ENCODE measurements at places on chromosomes 2 and 18.

- DNase-seq = no peak
Observed at GRCh38 chr2:1791685-1792435, 47.5 kb upstream of the PXDN start.

- DNase-seq = no peak
Observed at GRCh38 chr2:165725421-165725820, 68.6 kb downstream of the GALNT3 start.

DNA sequence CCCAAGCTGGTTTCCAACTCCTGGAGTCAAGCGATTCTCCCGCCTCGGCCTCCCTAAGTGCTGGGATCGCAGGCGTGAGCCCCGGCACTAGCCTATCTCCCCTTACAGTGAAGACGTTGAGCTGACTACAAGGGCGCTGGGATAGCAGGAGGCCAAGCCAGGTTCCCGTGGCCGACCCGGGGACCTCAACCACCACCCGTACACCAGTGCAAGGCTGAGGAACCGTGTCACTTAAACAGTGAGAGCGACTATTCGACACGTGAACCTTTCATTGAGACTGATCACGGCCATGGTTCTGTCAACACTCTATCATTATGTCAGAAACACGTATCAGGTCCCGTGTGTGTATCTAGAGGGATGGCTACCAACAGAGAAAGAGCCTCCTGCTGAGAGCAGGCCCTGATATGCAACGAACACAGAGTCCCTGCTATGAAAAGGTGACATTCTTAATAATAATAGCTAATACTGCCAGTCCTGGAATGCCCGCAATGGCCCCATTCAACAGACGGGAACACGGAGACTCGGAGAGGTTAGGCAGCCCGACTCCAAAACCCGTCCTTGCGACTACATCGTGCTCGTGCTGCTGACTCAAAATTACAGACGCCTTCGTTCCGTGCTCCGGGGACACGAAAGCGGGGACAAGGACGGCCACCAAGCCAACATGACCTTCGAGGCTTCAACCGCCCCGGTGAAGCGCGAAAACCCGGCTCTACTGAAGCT, 833 bp downstream of the AFG3L2 start:
- DNase-seq = no peak

DNA sequence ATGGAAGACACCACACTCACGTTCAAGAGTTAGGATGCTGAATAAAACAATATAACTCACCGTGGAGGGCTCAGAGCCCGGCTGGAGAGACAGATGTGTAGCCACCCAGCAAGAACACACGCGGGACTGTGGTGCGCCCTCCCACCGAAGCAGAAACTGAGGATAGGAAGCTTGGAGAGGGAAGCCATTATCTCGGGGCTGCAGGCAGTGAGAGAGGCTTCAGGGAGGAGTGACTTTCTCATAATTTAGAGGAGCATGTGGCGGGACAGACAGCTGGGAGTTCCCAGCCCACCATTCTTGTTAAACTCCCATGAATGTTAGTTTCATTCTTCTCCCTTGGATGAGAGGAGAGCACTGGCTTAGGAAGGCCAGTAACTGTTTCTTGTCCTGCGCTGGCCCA, 96.4 kb downstream of the MAPRE2 start:
- DNase-seq = no peak

DNA sequence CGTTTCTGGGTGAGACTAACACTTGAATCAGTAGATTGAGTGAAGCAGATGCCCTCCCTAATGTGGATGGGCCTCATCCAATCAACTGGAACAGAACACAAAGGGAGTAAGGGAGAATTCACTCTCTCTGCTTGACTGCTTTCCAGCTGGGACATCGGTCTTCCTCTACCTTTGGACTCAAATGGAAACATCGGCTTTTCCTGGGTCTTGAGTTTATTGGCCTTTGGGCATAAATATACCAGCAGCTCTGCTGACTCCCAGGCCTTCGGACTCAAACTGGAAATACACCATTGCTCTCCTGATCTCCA, 311.6 kb downstream of the STK39 start:
- DNase-seq = no peak

DNA sequence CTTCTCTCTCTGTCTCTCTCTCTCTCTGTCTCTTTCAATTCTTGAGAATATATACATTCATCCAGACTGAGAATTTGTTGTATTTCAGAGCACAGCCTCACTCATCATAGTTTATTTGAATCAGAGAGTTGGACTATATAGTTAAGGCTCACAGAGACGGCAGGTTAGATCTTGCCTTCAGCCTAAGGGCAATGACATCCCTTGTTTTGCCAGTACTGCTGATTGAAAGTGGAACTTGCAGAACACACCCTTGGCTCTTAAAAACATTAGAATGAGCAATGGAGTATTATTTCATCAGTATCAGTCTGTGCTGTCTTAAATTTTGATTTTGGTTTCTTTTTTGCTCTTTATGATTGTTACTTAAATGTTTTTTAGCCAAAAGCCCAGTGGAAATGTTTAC, 62.0 kb upstream of the DSG1 start:
- DNase-seq = no peak

DNA sequence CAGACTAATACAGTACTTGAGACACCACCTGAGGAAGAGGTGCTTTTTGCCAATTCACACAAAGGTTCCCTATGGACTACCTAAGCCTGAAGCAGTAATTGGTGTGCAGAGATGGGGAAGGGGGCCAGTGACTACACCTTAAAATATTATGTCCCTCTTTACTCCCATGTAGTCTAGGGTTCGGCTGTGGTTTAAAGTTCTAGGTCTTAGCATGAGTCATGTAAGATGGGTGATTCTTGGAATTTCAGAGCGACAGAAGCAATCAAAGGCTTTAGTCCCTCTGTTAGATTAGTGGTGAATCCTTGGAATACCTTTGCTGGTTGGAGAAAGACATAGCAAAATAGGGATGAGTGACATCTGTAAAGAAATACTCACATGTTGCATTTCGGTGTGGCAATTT, 14.3 kb upstream of the CCDC85A start:
- DNase-seq = no peak
